Posterior cingulate gyrus (tissue), 11 donors: ENCODE measurements at places on chromosomes 3 and 15.

GRCh38 chr3:30632065-30632464 is 25.7 kb downstream of the TGFBR2 start:
- no peak for DNase-seq

- DNase-seq: no peak
These were observed 22.8 kb upstream of the TRIM59 start for GRCh38 chr3:160472344-160472743.

DNA sequence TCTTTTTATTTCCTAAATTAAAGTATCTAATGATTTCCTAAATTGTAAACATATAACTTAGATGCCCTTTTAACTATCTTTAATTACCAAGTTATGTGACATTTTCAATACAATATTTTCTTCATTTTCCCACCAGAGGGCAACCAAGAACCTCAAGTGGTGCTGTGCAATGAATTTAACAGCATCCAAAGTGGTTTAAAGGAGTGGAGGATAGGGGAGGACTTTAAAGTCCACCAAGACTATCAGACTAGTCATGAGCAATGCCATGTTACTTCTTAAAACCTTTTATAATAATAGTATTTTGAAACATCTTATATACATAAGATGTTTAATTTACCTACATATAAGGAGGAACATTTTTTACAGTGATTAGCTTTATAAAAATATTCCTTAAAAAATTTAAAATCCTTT is 74.4 kb downstream of the DLG1 start:
- DNase-seq: no peak

GRCh38 chr3:46187876-46188275 is 20.2 kb downstream of the CCR1 start:
- DNase-seq: no peak

DNA sequence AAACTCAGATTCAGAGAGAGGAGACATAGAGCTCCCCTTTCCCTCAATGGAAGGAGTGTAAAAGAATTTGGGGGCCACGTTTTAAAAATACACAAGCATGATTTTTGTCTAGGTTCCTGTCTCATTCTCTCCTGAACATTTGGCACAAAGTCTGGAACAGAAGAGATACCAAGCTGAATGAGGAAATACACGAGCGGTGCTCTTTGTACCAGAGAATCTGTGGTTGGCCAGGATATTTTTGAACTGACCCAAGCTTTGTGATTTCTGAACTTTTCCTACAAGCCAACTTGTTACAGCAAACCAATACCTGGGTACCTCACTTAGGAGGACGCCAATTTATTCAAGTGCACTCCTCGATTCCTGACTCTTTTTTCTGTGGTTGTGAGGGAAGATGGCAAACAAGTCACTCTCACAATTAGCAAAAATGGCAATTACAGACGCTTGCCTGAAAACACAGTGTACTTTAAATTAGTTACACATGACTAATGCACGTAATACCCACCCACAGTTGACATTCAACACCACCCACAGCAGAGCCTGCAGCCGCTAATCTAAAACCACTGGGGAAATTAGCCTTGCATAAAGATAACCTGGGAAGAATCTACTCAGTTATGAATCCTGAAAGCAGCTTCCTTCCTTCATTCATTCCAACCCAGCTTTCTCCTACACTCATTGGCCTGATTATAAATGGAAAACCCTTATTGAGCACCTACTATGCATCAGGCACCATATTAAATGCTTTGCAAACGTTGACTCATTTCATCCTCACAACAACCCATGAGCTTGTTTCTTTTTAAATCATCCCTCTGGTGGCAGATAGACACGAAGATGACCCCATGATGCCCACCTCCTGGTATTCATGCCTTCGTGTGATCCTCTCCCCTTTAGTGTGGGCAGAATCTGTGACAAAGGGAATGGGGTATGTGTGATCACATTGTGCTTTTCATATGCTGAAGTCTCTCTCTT is 293.5 kb downstream of the KBTBD8 start:
- DNase-seq: no peak

DNA sequence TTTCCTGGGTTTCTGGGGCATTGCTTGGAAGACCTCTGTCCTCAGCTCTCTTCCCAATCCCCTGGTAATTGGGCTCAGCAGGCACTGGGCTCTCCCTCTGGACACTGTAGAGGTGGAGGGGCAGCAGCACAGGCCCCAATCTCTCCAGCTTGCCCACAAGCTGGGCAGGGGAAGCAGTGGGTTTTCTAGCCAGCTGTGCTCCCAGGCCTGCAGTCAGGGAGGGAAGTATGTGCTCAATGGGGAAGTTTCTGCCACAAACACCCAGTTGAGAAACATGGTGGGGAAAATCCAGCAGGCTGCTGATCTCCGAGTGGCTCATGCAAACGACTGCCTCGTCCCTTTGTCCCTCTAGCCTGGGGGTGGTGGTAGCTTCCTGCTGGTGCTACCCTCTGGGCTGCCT is 12.8 kb upstream of the RFT1 start:
- no peak for DNase-seq

DNA sequence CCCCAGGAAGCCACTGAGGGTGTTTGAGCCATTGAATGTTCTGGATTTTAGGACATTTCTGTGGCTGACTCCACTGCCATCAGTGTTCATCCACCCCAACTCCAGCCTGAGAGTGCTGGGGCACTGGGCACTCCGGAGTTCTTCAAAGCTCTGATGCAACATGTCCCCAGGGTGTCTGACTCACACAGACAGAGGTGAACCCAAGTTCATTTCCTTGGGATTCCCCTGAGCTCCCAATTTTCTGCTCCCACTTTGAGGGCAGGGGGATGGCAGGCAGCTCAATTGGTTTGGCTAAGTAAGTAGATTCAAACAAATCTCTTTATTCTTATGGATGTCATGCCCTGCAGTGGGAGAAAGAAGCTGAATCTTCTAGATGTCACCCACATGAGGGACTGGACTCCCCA is 2.2 kb downstream of the STRA6 start:
- DNase-seq: no peak

DNA sequence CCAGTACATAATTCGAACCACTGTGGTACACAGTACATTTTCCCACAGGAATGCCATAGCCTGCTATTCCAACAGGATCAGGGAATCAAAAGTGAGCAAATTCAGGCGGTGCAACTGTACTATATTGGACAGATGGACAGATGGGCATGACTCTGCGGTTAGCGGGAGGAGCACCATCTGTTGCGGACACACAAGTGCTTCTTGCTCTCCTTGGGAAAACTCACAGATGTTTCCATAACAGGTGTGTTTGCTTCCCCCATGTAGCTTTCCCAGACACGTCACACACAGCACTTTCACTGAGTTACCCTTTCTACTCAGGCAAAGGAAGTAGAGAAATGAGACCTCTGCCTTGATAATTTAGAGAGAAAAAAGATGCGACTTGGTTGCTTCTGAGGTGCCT is 325.1 kb upstream of the THBS1 start:
- no peak for DNase-seq

DNA sequence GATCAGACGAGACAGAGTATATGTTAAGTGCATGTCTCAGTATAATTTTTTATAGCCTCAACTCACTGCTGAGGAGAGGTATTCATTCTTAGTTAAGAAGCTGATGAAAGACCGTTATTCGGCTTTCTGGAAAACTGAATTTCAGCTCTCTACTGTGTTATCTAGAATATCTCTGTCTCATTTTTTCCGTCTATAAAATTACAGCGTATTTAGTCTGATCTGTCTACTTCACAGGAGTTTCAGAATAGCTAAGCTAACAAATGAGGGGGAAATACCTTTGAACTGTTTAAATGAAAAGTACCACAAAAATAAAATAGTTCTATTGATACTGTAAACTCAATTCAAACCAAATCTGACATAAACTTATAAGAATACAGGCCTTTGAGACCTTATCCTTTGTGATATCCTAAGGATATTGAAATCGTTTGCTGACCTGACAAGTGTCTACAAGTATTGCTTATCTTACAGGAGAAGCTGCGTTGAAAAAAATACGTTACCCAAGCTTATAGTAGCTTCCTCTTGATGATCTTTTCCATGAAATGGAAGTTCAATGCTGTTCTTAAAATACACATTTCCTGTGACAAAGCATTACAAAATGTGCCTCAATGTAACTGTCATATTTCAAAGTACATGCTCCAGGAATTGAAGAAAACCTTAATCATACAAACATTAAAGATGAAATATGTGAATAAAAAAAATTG is 104.6 kb downstream of the IL1RAP start:
- DNase-seq: no peak

- no peak for DNase-seq
These were observed 3.6 kb downstream of the FYTTD1 start for GRCh38 chr3:197753263-197753662.

GRCh38 chr3:66265649-66266048 is 44.8 kb downstream of the SLC25A26 start:
- no peak for DNase-seq

GRCh38 chr3:124409650-124410275 is 320.5 kb upstream of the UMPS start:
- DNase-seq: no peak

DNA sequence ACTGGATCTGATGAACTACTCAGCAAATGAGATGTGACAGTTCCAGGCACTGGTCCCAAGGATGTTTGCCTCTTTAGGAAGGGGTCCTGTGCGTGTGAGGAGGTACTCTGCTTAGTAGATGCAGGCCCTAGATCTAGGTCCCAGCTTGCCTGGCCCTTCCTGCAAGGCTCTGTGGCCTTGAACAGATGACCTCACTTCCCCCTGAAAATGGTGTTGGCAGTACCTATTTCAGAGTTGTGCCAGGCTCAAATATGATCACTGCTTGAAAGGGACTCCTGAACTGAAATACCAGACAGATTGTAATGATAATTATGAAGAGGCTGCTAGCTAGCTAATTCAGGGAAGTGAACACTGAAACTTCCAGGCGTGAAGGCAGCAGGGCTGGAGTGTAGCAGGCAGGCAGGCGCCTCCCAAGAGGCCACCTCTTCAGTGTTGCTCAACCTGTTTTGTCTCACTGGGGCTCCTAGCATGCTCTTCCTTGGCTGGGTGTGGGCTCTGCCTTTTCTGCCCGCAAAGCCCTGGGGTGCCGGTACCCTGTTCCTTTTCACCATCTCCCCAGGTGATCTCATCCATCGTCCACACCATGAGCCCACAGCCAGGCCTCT is 24.1 kb upstream of the CPNE9 start:
- no peak for DNase-seq

- DNase-seq: no peak
These were observed 2.6 kb upstream of the NEO1 start for GRCh38 chr15:73049564-73050215.

- DNase-seq: no peak
These were observed 21.0 kb downstream of the LSM3 start for GRCh38 chr3:14199641-14200040.

DNA sequence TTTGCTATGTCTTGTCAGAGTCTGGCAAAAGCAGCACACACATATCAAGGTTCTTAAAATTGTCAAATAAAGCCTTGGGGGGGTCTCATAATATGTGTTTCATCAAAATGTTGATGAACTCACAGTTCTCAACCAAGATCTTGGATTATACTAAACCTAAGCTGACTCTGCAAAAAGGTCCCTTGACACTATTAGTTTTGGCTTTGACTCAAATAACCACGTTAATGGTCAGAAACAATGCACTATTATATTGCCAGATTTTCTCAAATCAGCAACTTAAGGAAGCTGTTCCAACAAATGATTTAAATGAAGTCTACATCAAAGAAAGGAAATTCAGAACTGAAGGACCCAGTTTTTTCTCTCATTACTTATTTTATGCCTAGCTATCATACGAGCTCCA is 1063.9 kb downstream of the ROBO1 start:
- DNase-seq: no peak

GRCh38 chr3:113129168-113129567 is 82.2 kb upstream of the BOC start:
- no peak for DNase-seq

- no peak for DNase-seq
These were observed 10.8 kb upstream of the PDE8A start for GRCh38 chr15:84970843-84971242.

GRCh38 chr3:86740751-86741150 is 250.2 kb downstream of the VGLL3 start:
- no peak for DNase-seq

DNA sequence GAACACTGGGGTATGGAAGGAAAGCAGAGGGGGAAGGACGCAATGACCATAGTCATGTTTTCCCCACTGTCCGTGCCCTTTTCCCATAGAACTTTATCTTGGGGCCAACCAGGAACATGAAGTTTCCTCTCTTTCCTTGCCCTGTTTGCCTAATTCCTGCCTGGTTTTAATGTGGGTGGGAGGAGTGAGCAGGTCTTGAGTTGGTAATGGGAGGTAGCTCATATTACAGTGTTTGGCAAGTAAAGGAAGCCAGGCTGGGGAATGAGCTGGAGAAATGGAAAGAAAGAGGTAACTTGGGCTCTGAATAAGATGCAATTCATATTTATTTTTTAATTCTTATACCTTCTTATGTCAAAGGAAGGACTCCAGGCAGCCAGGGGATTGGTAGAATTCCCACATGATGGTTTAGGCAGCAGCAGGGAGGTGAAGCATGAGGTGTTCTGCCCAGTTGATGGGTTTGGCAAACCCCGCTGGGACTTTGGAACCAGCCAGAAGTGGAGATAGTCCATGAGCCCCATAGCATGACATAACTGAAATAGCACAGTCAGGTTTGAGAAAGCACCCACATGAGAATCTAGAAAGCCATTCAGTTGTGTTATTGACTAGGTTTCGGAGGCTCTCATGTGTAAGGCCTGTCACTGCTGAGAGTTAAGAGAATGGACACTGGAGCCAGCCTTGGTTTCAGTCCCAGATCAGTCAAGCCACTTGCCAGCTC is 60.0 kb downstream of the CCK start:
- no peak for DNase-seq

- no peak for DNase-seq
These were observed 12.2 kb upstream of the ATP2B2 start for GRCh38 chr3:10517627-10518026.

- DNase-seq: no peak
These were observed 29.8 kb downstream of the STT3B start for GRCh38 chr3:31562525-31562924.

DNA sequence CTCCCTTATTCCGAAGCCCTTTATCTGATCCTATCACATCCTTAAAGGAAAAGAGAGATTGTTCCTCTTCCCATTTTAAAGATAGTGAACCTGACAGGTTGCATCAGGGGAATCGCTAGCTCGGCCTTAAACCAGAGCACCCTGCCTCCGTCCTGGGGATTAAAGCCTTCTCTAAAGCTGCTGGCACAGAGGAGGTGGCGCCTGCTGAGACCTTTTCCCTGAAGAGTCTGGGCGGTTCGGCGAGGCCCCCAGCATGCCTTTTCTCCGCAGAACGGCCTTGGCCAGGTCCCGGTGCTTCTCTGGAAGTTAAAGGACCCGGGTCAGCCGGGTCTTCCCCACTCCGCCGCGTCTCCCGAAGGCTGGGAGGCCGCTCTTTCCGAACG is 593 bp downstream of the FAM219B start:
- no peak for DNase-seq

DNA sequence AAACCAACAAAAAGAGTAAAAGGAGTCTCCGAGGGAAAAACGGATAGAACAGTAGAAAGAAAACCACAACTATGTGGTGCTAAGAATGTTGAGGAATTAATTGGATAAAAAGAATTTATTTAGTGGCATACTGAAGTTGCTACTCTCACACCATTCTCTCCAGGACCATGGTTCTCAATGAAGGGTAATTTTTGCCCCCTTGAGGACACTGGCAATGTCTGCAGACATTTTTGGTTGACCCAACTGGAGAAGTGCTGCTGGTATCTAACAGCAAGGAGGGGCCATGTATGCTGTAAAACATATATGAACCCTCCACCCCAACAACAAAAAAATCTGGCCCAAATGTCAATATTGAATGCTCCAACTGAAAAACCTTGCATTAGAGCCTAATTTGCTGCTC is 85.9 kb upstream of the CSPG5 start:
- no peak for DNase-seq

- no peak for DNase-seq
These were observed 47.9 kb downstream of the ST3GAL6 start for GRCh38 chr3:98811048-98811447.
